Bronchial smooth muscle cell (primary cell): ENCODE measurements at places on chromosomes 7 and 10. TPM values are rescaled to one million over a fixed set of nuclear protein-coding genes. Genes with fewer than 3 reads are reported as not detected.

ACHE gene
- under 0.01 and 0.17 TPM in 2 replicates for total RNA-seq

ARHGAP12 gene
- 54.7 and 56.0 TPM in 2 replicates for total RNA-seq

PLCE1 gene
- total RNA-seq, result 3.3 and 5.0 TPM in 2 replicates

CXCL12 gene
- 54.7 and 125 TPM in 2 replicates for total RNA-seq

ELN gene
- total RNA-seq, result 6.5 and 19.7 TPM in 2 replicates

KAT6B gene
- total RNA-seq, result 22.8 and 26.5 TPM in 2 replicates

AKR1C2 gene
- 48.6 and 96.5 TPM in 2 replicates for total RNA-seq

FGFBP3 gene
- 0.17 and 0.47 TPM in 2 replicates for total RNA-seq

FRMPD2 gene
- under 0.01 TPM in 1 of 2 replicates, not detected in the other for total RNA-seq

ZNF92 gene
- 2.7 and 4.3 TPM in 2 replicates for total RNA-seq

ZNF800 gene
- 6.8 and 7.4 TPM in 2 replicates for total RNA-seq

MOSPD3 gene
- total RNA-seq, result 4.0 and 5.4 TPM in 2 replicates

HOXA3 gene
- 1.3 and 2.4 TPM in 2 replicates for total RNA-seq

MYOF gene
- 108 and 184 TPM in 2 replicates for total RNA-seq

TACC2 gene
- total RNA-seq, result 2.5 and 3.9 TPM in 2 replicates

OR6B1 gene
- not detected in 2 replicates for total RNA-seq

TRIP6 gene
- 73.1 and 81.6 TPM in 2 replicates for total RNA-seq

CPA1 gene
- 0.09 TPM in 1 of 2 replicates, not detected in the other for total RNA-seq

GPR26 gene
- total RNA-seq, result not detected in 2 replicates

UNCX gene
- total RNA-seq, result not detected in 2 replicates

ANKRD7 gene
- total RNA-seq, result 1.6 and 2.0 TPM in 2 replicates

C1QL3 gene
- 0.09 TPM in 1 of 2 replicates, not detected in the other for total RNA-seq

PTPRN2 gene
- under 0.01 and 0.34 TPM in 2 replicates for total RNA-seq

INMT gene
- total RNA-seq, result 14.3 and 17.0 TPM in 2 replicates

GNGT1 gene
- total RNA-seq, result not detected in 2 replicates

CFAP69 gene
- 5.0 and 7.7 TPM in 2 replicates for total RNA-seq
